ENCODE measurements at places on chromosomes 4 and X.

- DNase-seq = no peak
Measured at GRCh38 chr4:107733431-107733925, 13.4 kb upstream of the PAPSS1 start.

GRCh38 chr4:122819708-122820449, 6.8 kb upstream of the FGF2 start:
- DNase-seq = no peak

GRCh38 chrX:77298790-77299189, 148.4 kb upstream of the FGF16 start:
- DNase-seq = no peak

DNA sequence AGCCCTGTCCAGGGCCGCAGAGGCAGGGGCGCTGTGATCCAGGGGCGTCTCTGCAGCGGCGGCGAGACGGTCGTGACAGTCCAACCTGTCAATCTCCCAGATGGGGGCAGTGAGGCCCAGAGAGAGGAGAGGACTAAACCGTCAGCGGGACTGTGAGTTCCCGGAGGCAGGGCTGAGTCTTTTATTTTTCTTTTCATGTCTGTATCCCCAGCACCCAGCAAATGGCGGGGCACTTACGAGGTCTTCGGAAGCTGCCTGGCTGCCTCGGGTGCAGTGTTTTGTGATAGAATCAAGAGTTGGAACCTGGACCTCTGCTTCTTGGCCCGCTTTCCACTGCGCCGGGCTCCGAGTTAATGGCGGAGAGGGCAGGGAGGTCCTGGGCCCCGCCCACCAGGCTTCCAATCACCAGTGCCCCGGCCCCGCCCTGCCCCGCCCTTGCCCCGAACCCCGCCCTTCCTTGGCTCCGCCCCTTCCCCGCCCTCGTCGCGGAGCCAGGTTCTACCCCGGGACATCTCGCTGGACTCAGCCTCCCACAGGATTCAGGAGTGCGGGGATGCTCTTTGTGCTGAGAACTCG, 35.3 kb upstream of the GRPEL1 start:
- DNase-seq = peak; percentile 95

DNA sequence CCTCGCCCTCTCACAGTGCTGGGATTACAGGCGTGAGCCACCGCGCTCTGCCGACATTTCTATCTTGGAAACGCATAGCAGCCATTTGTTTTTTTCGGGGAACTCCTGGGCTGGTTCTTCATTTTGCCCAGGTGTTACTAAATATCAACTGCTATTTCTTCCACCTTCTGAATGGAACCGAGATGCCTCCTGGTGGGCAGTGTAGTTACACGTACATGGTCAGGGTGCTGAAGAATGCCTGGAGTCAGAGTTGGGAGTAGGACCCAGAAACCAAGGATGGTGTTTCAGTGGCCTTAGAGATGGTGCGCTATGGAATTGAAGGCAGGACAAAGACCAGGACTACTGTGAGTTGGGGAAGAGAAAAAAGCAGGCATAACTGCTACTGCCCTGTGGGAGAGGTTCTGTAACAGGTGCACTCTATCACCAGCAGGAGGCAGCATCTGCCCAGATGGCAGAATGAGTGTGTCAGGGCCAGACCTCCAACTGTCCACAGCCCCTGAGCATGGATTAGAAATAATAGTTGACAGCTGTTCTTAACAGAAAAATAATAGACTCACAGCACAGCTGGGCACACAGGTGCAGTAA, 81.7 kb downstream of the ZC4H2 start:
- DNase-seq = no peak

DNA sequence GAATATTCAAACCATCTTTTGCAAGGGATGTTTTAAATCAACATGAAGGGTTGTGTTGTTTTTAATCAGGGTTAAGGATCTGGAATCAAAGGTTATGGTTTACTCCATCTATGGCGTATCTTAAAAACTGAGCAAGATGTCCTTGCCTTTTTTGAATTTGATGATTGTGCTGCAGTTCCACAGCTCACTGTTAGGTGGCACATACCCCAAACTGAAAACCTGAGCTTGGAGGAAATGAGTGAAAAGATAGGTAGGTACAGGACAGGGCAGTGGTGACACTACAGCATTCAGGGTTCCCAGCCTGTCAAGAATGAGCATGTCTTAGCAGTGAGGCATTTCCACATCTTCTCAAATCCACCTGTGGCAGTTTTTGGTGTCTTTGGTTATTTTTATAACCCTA, 13.1 kb upstream of the EOLA1 start:
- no peak for DNase-seq

DNA sequence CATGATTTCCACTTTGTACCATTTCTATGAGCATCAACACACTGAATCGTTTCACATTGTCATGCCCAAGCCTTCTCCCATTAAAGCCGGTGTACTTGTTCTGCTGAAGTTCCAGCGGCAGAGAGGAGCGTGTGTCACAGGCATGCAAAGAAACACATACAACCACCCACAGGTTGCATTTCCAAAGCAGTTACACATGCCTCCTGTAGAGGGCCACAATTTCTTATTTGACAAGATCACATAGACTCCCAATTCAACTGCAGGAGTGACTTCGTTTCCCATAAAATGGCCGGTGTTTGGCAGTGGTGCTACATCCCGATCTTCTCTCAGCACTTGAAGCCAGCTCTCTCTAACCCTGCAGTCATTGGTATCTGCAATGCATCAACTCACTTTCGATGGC, 992.6 kb downstream of the NLGN4X start:
- DNase-seq = no peak

GRCh38 chr4:124589786-124590185, 122.7 kb downstream of the ANKRD50 start:
- no peak for DNase-seq

GRCh38 chr4:90162566-90162965, 35.4 kb downstream of the CCSER1 start:
- DNase-seq = no peak

- DNase-seq = no peak
Measured at GRCh38 chr4:90840828-90841227, 713.6 kb downstream of the CCSER1 start.

- no peak for DNase-seq
Measured at GRCh38 chrX:103276581-103277002, at the start of gene TCEAL5. Gene TCEAL5, minus strand, starts transcription at chrX:103276750. Its CDS starts 2,187 bp downstream, at chrX:103274563.

- DNase-seq = no peak
Measured at GRCh38 chr4:8863686-8864682, 7.7 kb downstream of the HMX1 start.

DNA sequence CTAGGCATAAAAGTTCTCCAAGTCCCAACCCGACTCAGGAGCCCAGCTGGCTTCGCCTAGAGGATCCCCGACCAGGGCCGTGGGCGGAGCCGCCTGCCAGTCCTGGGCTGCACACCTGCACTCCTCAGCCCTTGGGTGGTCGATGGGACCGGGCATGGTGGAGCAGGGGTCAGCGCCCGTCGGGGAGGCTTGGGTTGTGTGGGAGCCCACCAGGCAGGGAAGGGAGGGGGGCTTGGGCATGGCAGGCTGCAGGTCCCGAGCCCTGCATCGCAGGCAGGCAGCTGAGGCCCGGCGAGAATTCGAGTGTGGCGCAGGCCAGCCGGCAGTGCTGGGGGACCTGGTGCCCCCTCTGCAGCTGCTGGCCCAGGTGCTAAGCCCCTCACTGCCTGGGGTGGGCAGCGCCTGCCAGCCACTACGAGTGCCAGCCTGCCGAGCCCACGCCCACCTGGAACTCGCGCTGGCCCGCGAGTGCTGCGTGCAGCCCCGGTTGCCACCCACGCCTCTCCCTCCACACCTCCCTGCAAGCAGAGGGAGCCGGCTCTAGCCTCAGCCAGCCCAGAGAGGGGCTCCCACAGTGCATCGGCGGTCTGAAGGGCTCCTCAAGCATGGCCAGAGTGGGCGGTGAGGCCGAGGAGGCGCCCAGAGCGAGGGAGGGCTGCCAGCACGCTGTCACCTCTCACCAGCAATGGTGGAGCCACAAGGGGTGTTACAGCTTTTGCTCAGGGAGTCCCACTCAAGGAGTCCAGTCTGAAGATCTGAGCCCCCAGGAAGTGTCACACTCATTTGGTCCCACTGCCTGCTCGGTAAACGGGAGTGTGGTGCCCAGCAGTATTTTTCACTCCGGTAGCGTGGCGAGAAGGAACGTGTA, 38.9 kb downstream of the SPRY1 start:
- no peak for DNase-seq

DNA sequence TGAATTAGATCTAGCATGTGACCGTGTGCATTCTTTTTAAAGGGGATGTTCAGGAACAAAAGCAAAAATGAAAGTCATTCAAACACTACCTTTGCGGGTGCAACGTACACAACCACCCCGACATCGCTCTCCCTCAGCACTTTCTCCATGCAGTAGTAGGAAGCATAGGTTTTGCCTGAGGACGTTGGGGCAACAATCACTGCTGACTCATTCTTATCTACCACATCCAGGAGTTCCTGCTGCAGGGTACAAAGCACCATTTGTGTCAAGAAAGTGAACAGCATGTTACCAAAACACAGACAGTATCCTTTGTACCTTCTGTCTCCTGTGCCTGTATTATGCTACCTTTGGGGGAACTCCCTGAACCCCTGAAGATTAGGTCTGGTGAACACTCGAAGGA, 58.6 kb downstream of the DDX60L start:
- no peak for DNase-seq

DNA sequence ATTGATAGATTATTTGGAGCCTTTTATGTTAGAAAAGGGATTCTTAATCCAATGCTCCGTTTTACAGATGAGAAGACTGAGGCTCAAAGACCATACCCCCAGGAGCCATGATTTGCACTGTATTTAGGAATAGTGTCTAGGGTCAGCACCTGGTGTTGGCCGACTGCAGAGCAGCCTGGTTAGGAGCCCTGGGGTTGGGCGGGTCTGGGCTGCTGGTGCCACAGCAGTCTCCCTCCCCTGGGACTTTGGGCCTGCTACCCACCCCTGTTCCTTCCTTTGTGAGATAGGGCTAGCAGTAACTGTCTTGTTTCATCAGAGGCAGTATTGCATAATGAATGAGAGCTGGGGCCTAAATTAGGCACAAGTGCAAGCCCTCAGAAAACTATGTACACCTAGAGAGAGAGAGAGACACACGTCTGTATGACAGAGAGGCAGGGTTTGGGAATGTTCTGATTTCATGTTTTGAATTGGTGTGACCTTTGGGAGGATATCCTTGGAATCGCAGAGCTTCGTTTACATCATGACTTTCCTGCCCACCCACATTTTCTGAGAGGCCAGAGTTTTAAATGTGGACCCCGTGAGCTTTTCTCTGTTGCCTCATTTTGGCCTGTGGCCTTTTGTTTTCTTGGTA, 111.7 kb downstream of the PTTG2 start:
- no peak for DNase-seq

GRCh38 chrX:69161786-69162349, 3.4 kb downstream of the PJA1 start:
- DNase-seq = no peak

- DNase-seq = no peak
Measured at GRCh38 chrX:140713174-140713539, 3.6 kb downstream of the LINC00632 start.

DNA sequence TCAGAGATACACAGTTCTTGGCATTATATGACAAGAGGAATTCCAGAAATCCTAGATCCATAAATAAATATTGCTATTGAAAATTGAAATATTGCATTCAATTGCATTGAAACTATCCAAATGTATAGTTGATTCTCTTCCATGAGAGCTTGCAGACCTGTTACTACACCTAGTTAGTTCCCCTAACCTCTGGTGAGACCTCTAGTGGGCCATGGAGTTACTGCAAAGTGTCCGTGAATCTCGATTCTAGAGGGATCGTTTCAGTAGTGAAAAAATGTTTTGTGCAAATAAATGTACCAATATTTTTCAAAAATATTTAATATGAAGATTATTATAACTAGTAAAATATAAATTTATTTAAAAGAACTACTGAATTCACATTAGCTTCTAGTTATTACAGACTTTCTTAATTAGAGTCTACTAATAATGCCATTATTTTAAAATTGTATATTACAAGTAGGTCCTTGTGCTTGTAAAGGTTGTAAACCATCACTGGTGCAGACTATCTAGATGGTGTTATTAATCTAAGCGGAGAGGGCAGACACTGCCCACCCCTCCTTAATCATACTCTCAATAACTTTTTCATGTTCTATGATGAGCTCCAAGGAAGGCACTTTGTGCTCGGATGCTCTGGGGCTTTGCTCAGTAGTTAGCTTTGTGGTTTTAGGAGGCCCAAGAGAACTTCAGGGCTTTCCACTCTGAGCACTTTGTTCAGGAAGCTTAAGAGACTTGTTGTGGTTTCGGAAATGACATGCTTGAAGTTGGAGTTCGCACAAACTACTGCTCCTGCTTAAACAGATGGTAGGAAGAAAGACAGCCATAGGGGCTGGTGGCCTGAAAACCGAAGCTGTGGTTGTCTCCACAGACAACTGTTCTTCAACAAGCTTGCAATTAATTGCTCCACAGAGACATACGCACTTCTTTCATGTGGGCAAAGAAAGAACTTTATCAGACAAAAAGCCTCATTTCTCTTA, 42.8 kb downstream of the IL21 start:
- no peak for DNase-seq

DNA sequence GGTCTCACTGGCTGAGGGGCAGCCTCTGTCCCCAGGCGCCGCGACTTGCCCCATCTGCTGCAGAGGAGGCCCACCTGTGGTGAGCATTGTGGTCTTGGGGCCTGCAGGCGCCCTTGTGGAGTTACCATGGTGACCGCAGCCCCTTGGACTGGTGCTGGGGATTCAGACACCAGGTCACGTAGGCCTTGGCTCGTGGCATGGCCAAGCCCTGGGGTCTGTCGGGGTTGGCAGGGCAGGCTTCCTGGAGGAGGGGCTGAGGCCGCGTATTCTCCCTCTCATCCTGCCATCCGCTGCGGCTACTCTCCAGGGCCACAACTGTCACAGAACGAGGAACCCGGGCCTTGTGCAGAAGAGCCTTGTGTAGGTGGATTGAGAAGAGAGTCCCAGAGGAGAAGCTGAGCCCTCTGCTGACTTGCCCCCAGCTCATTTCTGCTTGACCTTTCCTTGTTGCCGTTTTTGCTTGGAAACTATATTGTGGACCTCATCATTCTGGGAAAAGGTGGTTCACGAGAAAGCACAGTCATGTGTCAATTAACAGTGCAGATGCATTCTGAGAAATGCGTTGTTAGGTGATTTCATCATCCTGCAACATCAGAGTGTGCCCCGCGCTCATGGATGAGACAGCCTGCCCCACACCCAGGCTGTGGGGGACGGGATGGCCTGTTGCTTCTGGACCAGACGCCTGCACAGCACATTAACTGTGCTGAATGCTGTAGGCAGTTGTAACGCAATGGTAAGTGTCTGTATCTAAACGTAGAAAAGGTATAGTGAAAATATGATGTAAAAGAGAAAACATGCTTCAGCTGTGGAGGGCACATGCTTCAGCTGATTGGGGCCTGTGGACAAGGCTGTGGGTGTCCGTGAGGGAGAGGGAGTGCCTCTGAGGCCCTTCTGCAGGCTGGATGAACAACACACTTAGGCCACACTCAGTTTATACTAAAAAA, 38.5 kb downstream of the TRMT44 start:
- no peak for DNase-seq

GRCh38 chr4:13537011-13537831, 7.1 kb downstream of the NKX3-2 start:
- DNase-seq = peak; percentile 55

All from sigmoid colon (tissue), 7 donors.